ENCODE measurements at places on chromosomes 4 and X.

- no peak for DNase-seq
Observed at GRCh38 chr4:185546335-185546734, 11.0 kb upstream of the PDLIM3 start.

DNA sequence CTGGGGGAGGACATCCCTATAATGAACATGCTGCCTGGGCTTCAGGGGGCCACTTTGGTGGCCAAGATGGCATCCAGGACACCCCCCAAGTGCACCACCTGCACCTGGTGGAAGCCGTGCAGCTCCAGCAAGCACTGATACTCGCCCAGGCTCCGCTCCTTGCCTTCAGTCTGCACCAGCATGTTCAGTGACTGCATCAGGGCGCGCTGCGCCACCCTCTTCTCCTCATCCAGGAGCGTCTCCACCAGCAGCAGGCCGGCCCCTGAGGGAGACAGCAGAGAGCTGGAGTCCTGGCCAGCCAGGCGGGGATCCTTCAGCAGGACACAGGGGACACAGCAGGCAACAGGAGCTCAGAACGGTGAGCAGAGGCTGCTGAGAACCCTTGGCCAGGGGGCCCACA is 11.3 kb upstream of the SLC25A6 start:
- DNase-seq, result no peak

DNA sequence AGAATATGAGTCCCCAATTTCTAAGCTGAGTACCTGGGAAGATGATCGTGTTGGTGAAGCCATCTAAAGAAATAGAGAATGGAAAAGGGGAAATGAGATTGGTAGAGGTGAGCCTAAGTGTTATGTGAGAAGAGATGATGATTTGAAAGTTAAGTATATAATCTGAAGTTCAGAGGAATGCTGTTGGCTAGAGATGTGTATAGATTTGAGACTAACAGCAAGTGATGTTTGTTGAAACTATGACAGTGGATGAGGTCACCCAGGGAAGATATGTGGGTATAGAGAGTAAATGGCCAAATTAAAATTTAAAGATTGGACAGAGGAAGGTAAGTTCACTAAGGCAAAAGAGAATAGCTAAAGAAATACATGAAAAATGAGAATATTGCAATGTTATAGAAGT is 324.2 kb downstream of the MAPK10 start:
- DNase-seq, result no peak

- no peak for DNase-seq
Observed at GRCh38 chr4:94416981-94417380, 34.8 kb upstream of the PDLIM5 start.

- DNase-seq, result no peak
Observed at GRCh38 chr4:21885770-21886169, 62.8 kb downstream of the KCNIP4 start.

GRCh38 chr4:144288011-144288903 is 147.7 kb upstream of the GYPA start:
- DNase-seq, result no peak

- DNase-seq, result peak; percentile 55
Observed at GRCh38 chr4:53558065-53558801, 33.1 kb downstream of the LNX1 start.

DNA sequence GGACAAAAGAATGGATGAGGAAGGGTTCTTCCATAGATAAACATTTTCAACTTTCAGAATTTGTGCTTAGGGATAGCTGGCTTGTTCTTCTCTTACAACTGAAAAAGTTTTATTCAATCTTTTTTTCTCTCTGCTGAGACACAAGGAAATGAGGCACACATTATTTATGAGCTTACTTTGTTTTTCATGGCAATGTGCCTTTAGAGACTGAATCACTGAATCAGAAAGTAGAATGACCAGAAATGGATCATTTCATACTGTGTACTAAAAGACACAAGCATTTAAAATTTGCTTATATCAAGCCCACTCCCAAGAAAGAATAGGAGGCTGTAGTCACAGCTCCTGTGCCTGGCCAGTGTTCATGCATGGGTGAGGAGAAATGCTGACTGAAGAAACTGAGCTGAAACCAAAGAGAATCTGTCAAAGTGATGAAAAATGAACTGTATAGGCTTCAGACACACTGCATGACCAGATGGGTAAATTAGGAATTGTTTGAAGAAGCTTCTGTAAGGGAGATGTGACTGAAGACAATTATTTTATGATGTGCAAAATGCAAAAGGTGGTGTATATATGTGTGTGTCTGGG is 413.8 kb downstream of the RAPGEF2 start:
- DNase-seq, result no peak

DNA sequence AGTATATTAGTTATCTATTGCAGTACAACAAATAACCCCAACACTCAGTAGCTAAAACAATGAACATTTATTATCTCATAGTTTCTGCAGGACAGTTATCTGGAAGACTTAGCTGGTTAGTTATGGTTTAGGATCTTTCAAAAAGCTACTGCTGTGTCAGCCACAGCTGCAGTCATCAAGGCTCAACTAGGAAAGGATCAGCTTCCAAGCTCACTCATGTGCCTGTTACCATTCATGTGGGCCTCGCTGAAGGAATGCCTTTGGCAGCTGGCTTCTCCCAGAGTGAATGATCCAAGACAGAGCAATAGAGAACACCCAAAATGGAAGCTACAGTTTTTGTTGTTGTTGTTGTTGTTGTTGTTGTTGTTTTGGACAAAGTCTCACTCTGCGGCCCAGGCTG is 13.5 kb upstream of the PRSS48 start:
- no peak for DNase-seq

GRCh38 chr4:141389649-141390048 is 169.0 kb downstream of the ZNF330 start:
- no peak for DNase-seq

DNA sequence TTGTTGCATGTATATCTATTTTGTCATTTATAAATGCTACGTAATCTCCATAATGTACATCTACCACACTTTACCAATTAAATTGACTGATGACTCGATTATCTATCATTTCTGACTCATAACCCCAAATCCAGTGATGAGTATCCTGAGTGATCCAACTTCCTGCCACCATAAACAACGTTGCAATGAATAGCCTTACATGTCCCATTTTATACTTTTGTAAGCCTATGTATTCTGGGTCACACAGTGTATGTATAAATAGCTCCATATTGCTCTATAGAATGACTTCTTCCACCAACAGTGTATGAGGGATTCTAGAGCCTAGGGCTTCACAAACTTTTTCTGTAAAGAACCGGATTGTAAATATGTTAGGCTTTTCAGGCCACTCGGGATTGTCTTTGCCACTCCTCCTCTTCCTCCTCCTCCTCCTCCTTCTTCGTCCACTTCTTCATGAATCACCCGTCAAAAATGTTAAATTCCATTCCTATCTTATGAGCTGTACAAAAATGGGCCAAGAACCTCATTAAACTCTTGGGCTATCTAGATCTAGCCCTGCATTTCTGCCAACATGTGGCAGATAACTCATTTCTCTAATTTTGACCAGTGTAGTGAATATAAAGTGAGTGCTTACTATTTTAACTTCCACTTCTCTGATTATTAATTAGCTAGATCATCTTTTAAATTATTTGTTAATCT is 672.2 kb upstream of the AMOT start:
- no peak for DNase-seq

DNA sequence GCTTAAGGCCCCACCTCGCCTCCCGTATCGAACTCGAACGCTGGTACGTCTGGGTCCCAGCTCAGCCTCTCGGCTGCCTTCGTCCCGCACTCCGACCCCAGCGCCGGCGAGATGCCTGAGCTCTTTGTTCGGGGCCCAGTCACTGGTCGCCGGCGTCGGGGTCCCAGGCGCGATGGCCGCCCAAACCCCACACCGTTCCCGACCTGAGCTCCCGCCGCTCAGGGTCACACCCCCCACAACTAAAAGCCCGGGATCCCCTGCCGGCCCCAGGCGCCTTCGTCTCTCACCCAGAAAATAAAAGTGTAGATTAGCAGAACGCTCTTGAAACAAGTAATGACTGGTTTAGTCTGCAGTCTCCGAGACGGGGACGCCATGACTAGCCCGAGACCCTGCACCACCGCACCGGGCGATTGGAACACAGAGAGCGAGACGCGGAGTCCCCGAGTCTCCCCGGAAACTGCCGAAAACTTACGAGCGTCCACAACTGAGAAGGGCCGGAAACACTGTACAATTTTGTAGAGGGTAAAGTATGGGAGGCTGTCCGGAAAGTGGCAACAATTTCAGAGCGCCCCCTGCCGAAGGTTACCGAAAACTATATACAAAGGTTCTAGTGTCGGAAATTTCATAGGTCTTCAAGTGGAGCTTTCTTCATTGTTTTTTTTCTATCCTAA is at the start of gene TSPAN6:
Gene TSPAN6 (minus strand): TSS at position 486 of the 671 bp plus-strand sequence. CDS start 112 bp downstream, at position 374.
- peak; percentile 61 for DNase-seq

DNA sequence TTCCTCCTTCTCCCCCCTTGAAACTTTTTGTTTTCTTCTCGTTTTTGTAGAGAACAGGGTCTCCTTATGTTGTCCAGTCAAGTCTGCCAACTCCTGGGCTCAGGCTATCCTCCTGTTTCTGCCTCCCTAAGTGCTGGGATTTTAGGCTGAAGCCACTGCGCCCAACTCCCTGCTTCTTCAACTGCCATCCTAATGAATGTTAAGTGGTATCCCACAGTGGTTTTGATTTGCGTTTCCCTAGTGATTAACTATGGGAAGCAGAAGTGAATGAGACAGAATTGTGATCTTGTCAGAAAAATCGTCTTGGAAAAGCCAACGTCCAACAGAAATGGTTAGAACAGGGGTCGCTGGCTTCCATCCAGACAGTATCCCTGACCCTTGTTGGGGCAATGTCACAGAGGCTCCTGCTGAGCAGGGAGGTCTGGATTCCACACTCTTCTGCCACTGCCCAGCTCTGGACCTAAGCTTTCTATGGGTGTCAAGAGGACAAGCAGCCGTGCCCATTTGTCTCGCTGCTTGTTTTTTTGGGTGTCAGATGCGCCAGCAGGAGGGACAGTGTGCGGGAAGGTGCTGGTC is 869 bp upstream of the ADD1 start:
- DNase-seq, result no peak

DNA sequence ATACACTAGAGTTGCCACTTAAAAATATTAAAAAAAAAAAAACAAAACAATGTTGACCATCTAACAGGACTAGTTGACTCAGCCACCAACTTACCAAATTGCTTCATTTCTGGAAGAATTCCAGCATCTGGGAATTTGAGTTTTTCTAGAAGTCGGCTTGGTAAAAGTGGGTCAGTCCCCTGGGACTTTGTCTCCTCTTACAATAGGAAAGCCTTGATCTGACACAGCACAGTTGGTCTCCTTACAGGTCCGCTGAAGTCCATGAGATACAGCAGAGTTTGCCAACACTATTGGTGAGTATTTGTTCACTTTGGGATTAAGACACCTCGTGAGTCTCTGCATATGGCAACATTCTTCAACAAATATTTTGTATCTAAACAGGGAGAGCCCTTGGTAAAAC is 18.2 kb upstream of the DDIT4L start:
- no peak for DNase-seq

DNA sequence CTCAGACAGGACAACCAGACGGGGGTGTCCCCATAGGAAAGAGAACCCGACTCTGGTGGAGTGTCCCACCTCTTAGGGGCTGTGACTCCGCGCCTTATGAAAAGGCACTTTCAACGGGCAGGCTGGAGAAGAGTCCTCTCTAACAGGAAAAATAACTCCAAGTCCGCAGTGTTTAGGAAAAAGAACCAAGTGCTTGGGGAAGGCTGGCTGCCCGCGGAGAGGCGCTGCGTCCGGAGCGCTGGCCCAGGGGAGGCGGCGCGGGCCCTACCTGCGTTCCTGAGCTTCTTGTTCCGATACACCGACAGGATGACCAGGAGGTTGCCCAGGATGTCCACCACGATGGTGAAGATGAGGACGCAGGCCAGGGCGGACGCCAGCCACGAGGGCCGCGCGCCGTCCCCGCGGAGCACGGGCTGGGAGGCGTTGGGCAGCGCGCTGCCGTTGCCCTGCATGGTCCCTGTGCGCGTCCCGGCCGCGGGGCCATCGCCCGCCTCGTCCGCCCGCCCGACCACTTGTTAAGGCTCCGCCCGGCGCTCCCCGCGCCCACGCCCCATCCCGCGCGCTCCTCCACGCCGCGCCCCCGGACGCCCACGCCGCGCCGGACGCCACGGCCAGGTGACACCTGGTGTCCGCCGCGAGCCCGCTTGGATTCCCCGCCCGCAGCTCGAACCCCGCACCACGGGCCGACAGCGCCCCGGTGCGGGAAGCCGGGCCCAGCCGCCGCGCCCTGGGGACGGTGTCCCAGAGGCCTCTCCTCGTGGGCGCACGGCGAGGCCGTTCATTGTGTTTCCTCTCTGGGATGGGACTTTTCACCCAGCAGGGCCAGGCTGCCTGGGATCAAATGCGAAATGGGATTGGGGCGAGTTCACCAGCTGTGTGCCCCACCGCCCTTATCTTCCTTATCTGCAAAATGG is at the start of gene MTNR1A:
Gene MTNR1A (minus strand): TSS at position 654 of the 914 bp plus-strand sequence. CDS start 202 bp downstream, at position 452.
- DNase-seq, result no peak

GRCh38 chr4:42498040-42498439 is 100.8 kb downstream of the SHISA3 start:
- DNase-seq, result no peak

DNA sequence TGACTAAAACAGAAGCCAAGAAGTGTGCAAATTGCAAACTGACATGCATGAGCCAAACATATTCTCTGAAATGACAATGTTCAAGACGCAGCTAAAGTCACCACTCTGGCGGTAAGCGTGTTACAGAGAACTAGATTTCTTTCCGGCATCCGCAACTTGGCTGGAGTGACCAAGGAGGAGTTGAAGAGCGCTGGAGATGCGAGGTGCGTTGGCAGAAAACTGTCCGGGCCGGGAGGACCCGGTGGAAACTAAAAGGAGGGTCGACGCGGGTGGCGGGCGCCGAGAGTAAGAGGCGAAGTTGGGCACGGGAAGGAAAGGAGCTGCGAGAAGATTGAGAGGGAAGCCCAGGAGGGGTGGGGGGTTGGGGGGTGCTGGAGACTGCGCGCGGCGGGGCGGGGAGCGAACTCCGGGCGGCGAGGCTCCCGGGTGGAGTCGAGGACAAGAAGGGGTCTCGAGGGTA is 807 bp downstream of the SEL1L3 start:
- DNase-seq, result peak; percentile 62

DNA sequence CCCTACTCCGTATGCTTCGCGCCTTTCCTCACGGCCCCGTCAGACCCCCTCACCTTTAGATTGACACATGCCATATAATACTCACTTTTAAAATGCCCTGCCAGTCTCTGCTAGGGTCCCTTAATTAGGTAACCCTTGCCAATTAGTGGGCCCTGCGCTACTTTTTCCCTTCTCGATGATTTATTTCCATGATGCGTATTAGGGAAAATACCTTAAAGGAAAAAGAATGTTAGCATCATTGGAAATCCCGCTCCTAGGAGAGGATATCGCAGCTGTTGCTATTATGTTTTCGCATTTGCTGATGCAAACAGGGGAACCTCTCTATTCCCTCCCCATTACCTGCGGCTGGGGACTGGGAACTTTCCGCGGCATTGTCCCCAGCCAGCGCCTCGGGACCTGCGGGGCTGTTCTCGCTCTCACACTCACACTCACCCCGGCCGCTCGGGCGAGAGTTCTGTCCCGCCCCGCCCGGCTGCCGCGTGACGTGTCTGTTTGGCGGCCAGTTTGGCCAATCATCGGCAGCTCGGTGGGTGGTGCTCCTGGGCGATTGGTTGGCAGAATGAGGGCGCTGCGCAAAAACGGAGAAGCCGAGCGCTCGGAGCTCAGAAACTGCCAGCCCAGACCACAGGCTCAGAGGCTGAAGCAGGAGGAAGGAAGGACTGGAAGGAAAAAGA is at the start of gene PCDH10:
Gene PCDH10 (plus strand): TSS at position 605 of the 674 bp plus-strand sequence. CDS start 847 bp downstream, outside the sequence.
- DNase-seq, result peak; percentile 92

- DNase-seq, result no peak
Observed at GRCh38 chr4:52915730-52916300, 53.7 kb downstream of the RASL11B start.

GRCh38 chr4:148857239-148857972 is 415.2 kb upstream of the NR3C2 start:
- no peak for DNase-seq

All from common myeloid progenitor, CD34-positive (primary cell).